ENCODE measurements at places on chromosomes 2 and 18. TPM values are rescaled to one million over a fixed set of nuclear protein-coding genes. Genes with fewer than 3 reads are reported as not detected.

DNA sequence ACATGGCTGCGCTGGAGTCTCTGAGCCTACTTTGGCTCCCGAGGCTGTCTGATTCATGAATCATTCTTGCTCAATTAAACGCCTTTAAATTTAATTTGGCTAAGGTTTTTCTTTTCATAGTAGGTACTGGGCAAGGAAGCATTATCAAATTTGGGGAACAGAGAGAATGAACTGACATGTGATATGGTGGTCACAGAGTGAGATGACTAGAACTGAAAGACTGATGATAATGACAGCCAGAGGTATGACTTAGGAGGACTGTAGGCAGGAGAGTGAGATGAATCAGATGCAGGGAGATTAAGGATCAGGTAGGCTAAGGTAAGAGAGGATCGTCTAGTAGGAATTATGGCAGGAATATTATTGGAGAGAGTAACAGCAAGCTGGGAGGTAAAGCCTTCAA, 40.9 kb upstream of the ST8SIA3 start:
- H3K27ac ChIP-seq, result no peak overlapping the region
- H3K27me3 ChIP-seq, result no peaks in the 10 kb centered on the region
- H3K4me1 ChIP-seq, result no peaks in the 10 kb centered on the region
- no peaks in the 10 kb centered on the region for H3K36me3 ChIP-seq
- no peak overlapping the region for H3K4me3 ChIP-seq
- DNase-seq, result no peak

GRCh38 chr2:223055836-223056235, 3.8 kb downstream of the KCNE4 start:
- H3K36me3 ChIP-seq, result no peaks in the 10 kb centered on the region
- DNase-seq, result no peak
- no peak overlapping the region for H3K4me3 ChIP-seq

- H3K27ac ChIP-seq, result peak overlapping the region; percentile 99
- no peaks in the 10 kb centered on the region for H3K36me3 ChIP-seq
- H3K27me3 ChIP-seq, result no peaks in the 10 kb centered on the region
- no peaks in the 10 kb centered on the region for H3K4me1 ChIP-seq
Measured at GRCh38 chr2:27427863-27428212, 593 bp upstream of the NRBP1 start.

DNA sequence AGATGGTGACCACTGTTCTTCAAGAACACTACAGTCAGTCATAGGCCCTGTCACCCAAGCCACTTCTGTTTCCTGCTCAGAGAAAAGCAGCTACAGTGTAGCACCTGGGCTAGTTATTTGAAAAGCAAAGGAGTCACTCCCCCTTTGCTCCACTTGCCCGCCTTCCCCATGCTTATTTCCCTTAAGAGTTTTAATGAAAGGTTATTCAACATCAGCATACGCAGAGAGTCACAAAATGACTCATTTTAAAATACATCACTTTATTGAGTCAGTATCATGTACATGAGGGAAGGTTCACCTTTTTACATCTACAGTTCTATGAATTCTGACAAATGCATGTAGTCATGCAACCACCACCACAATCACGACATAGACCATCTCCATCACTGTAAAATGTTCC, 71.3 kb downstream of the TNFRSF11A start:
- H3K4me3 ChIP-seq, result no peak overlapping the region
- H3K36me3 ChIP-seq, result no peaks in the 10 kb centered on the region
- no peaks in the 10 kb centered on the region for H3K27me3 ChIP-seq
- H3K27ac ChIP-seq, result no peak overlapping the region

GRCh38 chr2:180473456-180473855, 466.4 kb upstream of the CWC22 start:
- H3K27me3 ChIP-seq, result no peaks in the 10 kb centered on the region
- DNase-seq, result no peak
- no peak overlapping the region for H3K27ac ChIP-seq

DNA sequence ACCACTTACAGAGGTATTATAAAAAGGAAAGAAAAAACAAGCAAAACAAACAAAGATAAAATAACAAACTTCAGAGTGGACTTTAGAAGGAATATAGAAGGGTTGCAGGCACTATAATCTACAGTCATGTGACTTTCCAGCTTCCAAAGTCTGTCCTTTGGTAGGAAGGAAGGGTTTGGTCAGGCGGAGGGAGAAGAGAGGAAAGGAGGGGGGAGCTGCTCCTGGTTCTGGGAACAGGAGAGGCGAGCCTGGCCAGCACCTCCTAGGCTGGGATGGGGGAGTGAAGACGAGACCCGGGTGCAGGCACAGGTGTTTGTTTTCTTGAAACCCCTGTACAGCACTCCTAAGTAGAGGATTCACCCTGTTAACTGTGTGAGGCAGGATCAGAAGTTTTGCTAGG, 53.8 kb upstream of the GATA6 start:
- no peaks in the 10 kb centered on the region for H3K4me1 ChIP-seq
- H3K27me3 ChIP-seq, result no peaks in the 10 kb centered on the region
- no peaks in the 10 kb centered on the region for H3K36me3 ChIP-seq
- no peak for DNase-seq
- H3K4me3 ChIP-seq, result no peak overlapping the region

The PDE6D gene
- 18.6 TPM for total RNA-seq

DNA sequence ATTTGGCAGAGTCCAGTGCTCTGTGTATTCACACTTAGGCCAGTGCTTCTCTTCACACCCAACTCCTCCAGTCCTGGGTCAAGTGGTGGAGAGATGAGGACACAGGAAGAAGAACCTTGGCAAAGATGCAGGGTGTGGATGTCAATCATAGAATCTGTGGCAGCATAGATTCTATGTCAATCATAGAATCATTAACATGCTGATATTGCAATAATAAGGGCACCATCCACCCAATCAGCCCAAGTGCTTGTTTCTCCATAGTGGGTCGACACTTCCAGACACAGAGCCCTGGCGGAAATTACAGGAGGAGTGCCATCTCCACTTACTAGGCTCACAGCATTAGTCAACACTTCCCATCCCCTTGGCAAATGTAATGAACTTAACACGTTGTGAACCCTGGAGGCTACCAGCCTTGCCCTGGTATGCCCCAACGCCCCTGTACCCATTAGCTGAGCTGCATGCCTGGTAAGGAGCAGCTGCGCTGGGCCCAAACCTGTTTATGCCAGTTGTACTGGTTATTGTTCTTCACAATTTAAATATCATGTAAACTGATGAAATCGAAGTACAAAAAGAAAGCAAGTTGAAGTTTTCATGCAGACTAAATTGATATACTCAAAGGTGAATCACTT, 161.5 kb upstream of the SMAD2 start:
- H3K4me3 ChIP-seq, result no peak overlapping the region
- no peaks in the 10 kb centered on the region for H3K36me3 ChIP-seq
- no peaks in the 10 kb centered on the region for H3K27me3 ChIP-seq
- peaks cover 4% of the 10 kb centered on the region for H3K4me1 ChIP-seq
- H3K27ac ChIP-seq, result no peak overlapping the region
- no peak for DNase-seq

DNA sequence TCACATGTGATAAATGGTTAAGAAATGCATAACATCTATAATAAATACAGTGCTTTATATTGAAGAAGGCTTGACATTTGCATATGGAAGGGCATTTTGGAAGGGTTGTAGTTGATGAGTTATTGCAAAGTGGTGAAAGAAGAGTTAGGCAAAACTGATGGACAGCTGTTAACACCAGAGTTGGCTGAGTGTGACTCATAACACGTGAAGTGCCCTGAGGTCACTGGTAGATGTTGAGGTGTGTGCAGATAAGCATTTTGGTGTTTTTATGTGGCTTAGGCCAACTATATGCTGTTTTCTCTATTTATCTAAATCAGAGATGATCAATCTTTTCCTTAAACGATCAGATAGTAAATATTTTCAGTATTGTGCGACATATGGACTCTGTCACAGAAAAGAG, 154.3 kb upstream of the KCNH7 start:
- H3K4me3 ChIP-seq, result no peak overlapping the region
- H3K4me1 ChIP-seq, result no peaks in the 10 kb centered on the region
- no peak for DNase-seq

Data from tibial nerve (tissue), 4 donors.